Activated CD4-positive, alpha-beta T cell treated with anti-CD3 and anti-CD28 coated beads for 36 hours (primary cell): ENCODE measurements at places on chromosomes 1 and 21.

DNA sequence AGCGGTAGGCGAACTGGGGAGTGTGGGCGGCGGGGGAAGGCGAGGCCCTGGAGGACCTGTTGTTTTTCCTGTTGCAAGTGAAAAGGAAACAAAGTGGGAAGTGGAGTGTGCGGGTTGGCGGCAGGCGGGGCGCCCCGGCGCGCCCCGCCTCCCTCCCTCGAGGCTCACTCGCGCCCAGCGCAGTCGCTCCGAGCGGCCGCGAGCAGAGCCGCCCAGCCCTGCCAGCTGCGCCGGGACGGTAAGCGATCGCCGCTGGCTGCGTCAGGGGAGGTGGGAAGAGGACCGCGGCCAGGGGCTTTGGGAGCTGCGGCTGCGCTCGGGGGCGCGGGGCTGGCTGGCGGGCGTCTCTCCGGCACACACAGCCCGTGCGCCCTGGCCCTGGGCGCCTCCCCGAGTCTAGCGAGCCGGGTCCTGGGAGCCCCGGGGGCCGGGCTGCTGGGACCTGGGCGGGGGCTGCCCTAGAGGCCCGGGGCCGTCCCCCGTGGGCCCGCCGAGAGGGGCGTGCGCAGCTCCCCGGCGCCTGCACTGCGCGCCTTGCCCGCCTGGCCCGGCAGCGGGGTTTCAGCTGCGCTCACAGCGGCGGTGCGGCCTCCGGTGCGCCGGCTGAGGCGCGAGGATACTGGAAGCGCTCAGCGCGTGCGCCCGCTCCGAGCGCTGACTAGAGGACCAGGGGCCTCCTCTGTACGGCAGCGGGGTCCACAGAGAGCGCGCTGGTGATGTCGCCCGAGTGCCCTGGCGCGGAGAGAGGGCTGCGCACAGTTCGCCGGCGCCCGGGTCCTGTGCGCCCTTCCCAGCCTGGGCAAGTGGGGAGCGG is at the start of gene PIK3CD:
TSS of gene PIK3CD (plus strand) at position 167 of the 814 bp plus-strand sequence. CDS start 58,725 bp downstream, outside the sequence.
- peak; percentile 69 for DNase-seq

GRCh38 chr1:209536843-209537242 is 46.7 kb upstream of the CAMK1G start:
- no peak for DNase-seq

- peak; percentile 91 for DNase-seq
Measured at GRCh38 chr1:151024540-151025146, 11.7 kb upstream of the BNIPL start.

- no peak for DNase-seq
Measured at GRCh38 chr1:183578856-183579255, 11.4 kb downstream of the NCF2 start.

DNA sequence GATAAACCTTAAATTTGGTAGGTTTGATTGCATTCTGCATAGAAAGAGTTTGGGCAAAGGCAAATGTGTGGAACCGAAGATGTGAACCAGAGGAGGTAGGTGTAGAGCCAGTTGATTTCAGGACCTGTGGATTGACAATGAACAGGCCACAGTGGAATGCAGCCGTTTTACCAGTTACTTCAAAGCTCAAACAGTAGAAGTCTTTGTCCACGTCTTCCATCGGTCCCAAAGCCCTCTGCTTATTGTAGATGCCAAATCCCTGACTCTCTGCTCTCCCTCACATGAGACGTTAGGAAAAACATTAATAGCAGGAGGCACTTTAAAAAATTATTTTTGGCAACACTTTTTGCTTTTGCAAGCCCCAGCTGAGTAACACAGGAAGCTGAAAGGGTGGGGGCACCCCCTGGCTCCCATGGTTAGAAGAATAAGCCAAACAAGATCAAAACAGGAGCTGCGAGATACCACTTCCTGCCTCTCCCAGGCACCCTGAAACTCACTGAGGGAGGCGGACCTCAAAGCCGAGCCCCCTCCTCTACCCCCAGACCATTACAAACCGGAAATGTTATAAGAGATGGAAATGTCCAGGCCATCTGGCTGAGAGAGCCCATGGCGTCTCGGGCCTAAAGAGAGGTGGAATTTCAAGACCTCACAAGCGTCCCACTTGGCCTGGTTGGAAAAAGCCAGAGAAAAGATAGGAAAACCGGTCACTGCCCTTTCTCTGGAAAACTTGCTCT is 13.5 kb downstream of the TRAF3IP3 start:
- peak; percentile 88 for DNase-seq

DNA sequence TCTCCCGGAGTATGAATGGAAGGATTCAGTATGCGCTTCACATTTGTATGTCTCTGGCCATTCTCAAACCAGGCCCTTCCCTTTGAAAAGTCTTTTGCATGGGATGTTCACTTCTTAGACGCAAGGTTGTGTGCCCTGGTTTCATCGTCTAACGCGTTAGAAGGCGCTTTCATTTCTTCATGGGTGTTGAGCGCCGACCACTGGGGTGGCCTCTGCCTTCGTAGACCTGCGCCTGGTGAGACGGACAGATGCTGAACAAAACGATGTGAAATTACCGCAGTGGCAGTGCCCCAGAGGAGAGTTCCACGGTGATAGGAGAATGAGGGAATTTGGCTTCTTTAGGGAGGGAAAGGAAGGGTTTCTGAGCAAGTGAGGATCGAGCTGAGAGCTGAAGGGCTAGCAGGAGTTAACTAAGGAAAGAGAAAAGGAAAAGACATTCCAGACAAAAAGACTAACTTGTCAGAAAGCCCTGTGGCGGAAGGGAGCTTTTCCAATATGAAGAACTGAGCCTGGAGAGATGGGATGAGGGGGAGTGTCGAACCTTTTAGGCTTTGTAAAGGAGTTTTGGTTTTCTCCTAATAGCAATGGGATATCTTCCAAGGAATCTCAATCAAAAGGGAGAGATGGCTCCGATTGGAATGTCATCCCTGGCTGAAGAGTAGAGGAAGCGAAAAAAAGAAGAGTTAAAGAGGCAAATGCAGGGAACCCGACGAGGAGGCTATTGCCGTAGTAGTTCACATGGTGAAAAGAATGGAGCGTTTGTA is 951 bp downstream of the GGPS1 start:
- peak; percentile 68 for DNase-seq

GRCh38 chr1:66445492-66446181 is 88.3 kb upstream of the SGIP1 start:
- DNase-seq: peak; percentile 79

GRCh38 chr1:171254859-171255258 is 6.6 kb downstream of the FMO1 start:
- no peak for DNase-seq

GRCh38 chr1:56227886-56228285 is 351.5 kb downstream of the PLPP3 start:
- no peak for DNase-seq
